Cardiac septum (tissue), 1 donor: ENCODE measurements at places on chromosomes 16 and 17. TPM values are rescaled to one million over a fixed set of nuclear protein-coding genes. Genes with fewer than 3 reads are reported as not detected.

The SP6 gene
- total RNA-seq: 0.08 TPM

The MYOCD gene
- total RNA-seq: 82.1 TPM

The RSL1D1 gene
- 77.9 TPM for total RNA-seq

The TSPAN10 gene
- total RNA-seq: 0.30 TPM

The KRT12 gene
- not detected for total RNA-seq

The CCL16 gene
- not detected for total RNA-seq

The KRTAP4-4 gene
- not detected for total RNA-seq

The KRTAP16-1 gene
- total RNA-seq: not detected

The TBC1D28 gene
- not detected for total RNA-seq

The SPOP gene
- 68.3 TPM for total RNA-seq

The PDK2 gene
- 131 TPM for total RNA-seq

The NPIPB2 gene
- 1.9 TPM for total RNA-seq

The TSPOAP1 gene
- 10.7 TPM for total RNA-seq

The SMTNL2 gene
- 8.1 TPM for total RNA-seq

The CLEC10A gene
- 3.0 TPM for total RNA-seq

The TP53TG3F gene
- not detected for total RNA-seq

The KRT28 gene
- total RNA-seq: not detected

The IL32 gene
- total RNA-seq: 32.3 TPM

The BCL6B gene
- total RNA-seq: 8.8 TPM

The ADAD2 gene
- 0.24 TPM for total RNA-seq

The ASPHD1 gene
- total RNA-seq: 0.38 TPM

The PRR15L gene
- not detected for total RNA-seq
